Activated CD8-positive, alpha-beta T cell treated with anti-CD3 and anti-CD28 coated beads, Interleukin-2, amount 10 ng/mL, durations not matched to agents 7 days and 5 days (primary cell): ENCODE measurements at places on chromosomes 3 and 15. TPM values are rescaled to one million over a fixed set of nuclear protein-coding genes. Genes with fewer than 3 reads are reported as not detected.

Gene ISLR2
- not detected for total RNA-seq

GRCh38 chr3:50550079-50550736 is 17.3 kb downstream of the C3orf18 start:
- peak; percentile 80 for DNase-seq

DNA sequence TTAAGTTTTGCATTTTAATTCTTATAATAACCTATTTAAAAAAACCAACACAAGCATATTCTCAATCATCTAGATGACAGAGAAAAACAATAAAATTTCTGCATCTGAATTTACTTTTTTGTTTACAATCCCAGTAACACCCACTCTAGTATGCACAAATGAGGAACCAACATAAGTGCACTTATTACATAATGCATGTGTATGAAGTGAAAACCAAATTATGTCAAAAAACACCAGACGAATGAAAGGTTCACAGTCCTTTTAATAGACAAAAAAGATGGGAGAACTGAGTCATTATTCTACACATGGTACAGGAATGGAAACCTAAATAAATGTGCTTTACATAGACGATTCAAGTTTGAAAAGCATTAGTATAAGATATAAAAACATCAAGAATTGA is 91.7 kb downstream of the NR1I2 start:
- DNase-seq, result no peak

- no peak for DNase-seq
These were observed 71.5 kb upstream of the TNIK start for GRCh38 chr3:171531716-171532115.

Gene NXPE3
- total RNA-seq, result 25.7 TPM

Gene LIPH
- total RNA-seq, result not detected

GRCh38 chr3:7536510-7536909 is 675.6 kb downstream of the GRM7 start:
- DNase-seq, result no peak

DNA sequence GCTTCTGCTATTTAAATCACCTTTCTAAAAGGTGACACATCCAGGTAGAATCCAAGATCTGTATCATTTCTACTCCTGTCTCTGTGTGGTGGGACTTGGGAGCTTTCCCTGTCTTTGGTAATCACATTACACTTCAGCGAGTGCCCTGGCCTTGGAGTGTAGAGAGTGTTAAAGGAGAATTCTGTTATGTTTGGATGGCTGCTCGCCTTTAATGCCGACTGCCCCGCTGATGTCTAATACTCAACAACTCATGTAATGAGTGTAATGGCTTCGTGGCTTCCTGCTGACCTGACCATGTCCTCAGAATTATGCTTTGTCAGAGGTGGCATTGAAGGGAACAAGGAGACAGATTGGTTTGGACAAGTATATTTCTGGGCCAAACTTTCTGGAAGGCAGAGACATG is 66.3 kb upstream of the LRTM1 start:
- no peak for DNase-seq

Gene CACNA2D2
- 0.95 TPM for total RNA-seq

DNA sequence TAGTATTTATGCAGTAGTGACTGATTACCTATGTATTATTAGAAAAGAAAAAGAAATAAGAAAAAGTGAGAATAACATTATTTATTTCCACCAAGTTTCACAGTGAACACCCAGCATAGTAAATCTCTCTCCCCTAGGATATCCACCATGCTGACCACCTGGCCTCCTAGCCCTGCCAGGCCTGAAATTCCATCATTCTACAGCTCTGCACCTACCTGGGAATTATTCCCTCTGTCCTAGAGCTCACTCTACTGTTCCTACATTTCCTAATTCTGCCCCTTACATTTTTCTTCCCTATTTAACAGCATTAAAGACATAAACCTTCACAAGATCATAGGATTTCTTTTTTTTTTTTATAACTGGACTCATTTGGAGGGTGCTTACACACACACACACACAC is 525.3 kb upstream of the PPP2R3A start:
- no peak for DNase-seq

Gene ALCAM
- 5.4 TPM for total RNA-seq

DNA sequence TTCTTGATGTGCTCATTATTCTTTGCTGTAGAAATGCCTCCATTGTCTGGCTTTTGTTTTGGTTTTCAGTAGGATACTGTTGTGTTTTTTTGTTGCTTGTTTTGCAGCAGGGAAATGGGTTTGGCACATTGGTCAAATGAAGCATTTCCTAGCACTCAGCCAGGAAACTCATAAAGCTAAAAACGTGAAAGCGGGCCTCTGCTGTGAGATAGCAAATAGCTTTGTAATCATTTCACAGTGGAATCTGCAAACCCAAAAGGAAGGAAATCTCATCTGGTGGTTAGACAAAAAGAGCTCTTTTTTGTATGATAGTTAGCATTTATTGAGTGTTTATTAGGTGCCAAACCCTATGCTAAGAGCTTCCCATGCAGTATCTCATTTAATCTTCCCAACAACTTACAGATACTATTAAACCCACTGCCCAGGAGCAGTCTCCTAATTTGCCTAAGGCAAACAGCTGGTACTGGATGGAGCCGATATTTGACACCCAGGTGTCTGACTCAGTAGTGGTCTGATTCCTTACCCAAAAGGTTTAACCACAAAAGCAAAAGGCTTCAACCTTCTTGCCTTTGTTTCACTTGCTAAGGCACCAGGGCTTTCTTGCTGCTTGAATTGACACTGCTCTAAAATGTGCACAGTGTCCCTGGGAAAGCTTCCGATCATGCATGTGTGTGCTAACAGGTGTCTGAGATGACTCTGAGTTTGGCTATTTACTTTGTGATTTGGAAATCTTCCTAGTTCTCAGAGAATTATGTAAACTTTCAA is 527.9 kb upstream of the MDFIC2 start:
- no peak for DNase-seq

- DNase-seq, result no peak
These were observed 23.0 kb downstream of the TLNRD1 start for GRCh38 chr15:81023483-81024264.

Gene SOX14
- not detected for total RNA-seq

- DNase-seq, result no peak
These were observed 201.9 kb upstream of the STRIT1 start for GRCh38 chr3:155495387-155495786.

Gene TMEM87A
- 33.1 TPM for total RNA-seq

- no peak for DNase-seq
These were observed 31.4 kb downstream of the KCNMB2 start for GRCh38 chr3:178567611-178568010.

DNA sequence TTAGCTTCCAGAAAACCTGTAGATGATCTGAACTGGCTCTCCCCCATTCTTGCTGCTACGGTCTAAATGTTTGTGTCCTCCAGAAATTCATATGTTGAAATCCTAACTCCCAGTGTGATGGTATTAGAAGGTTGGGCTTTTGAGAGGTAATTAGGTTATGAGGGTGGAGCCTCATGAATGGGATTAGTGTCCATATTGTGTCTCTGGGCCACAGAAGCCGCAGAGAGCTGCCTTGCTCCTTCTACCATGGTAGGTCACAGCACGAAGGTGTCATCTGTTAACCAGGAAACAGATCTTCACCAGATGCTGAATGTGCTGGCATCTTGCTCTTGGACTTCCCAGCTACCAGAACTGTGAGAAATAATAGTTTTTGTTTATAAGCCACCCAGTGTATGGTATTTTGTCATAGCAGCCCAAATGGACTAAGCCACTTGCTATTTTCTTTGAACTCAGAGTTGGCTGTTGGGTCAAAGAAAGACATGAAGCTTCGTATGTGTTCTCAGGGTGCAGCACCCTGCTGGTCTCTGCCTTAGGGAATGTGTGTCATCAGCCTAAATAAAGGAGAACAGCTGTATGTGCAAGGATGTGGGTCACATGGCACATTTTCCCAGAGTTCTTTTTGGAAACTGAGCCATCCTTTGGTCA is 317.5 kb upstream of the SLCO3A1 start:
- no peak for DNase-seq

DNA sequence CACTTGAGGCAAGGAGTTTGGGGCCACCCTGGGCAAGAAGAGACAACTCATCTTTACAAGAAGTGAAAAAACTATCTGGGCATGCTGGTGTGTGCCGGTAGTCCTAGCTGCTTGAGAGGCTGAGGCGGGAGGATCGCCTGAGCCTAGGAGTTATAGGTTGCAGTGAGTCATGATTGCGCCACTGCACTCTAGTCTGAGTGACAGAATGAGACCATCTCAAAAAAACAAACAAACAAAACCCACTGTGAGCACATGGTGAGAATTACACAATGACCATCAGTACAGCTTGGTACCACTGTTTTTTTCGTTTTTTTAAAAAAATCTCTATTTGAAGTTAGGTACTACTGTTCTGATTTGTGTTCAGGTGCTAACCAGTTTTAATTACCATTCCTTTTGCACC is 13.6 kb downstream of the VPS39 start:
- no peak for DNase-seq

DNA sequence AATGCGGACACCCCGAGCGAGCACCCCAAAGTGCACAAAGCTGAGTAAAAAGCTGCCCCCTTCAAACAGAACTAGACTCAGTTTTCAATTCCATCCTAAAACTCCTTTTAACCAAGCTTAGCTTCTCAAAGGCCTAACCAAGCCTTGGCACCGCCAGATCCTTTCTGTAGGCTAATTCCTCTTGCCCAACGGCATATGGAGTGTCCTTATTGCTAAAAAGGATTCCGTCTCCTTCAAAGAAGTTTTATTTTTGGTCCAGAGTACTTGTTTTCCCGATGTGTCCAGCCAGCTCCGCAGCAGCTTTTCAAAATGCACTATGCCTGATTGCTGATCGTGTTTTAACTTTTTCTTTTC is 5.3 kb downstream of the BHLHE40 start:
- DNase-seq, result no peak

DNA sequence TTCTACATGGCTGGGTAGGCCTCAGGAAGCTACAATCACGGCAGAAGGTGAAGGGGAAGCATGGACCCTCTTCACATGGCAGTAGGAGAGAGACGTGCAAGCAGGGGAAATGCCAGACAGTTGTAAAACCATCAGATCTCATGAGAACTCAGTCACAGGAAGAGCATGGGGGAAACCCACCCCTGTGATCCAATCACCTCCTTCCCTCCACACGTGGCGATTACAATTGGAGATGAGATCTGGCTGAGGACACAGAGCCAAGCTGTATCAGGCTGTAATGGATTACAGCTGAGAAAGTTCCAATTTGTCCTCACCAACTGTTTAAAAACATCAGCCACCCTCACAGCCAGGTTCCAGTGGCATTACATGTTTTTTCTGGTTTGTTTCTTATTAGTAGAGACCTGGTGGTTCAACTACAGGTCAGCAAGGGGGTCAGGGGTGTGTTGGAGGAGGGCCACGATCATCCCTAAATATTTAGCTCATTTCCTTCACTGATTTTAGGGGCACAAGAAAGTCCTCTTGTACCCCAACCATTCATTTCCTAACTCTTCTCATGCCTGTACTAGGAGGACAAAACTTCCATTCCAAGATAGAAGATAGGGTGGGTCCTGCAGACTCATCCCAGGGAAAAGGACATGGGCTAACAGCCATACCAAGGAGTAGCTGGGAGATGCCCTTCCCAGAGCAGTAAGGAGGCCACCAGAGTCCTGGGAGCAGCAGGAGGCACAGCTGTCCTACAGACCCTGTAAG is 54.4 kb downstream of the ANXA2 start:
- DNase-seq, result no peak

Gene AVEN
- 8.7 TPM for total RNA-seq

- DNase-seq, result no peak
These were observed 109.4 kb upstream of the RAD18 start for GRCh38 chr3:9072667-9073009.

GRCh38 chr3:98784666-98785600 is 21.8 kb downstream of the ST3GAL6 start:
- no peak for DNase-seq

DNA sequence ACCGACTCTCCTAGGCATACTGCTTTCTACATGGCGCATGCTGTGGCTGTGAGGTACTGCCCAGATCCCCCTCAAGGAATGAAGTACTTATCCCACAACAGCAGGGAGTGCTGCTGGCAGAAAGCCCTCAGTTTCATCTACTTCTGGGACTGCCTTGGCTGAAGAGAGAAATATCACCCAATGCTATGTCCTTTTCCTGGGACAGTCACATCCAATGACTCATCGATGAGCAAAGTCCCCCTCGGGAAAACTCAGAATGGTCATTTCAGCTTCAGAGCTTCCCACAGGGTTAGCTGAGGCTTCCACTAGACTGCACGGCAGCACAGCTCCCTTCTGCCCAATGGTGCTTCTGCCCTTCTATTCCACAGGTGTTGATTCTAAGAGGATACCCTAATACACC is 3.6 kb upstream of the NMD3 start:
- DNase-seq, result no peak

DNA sequence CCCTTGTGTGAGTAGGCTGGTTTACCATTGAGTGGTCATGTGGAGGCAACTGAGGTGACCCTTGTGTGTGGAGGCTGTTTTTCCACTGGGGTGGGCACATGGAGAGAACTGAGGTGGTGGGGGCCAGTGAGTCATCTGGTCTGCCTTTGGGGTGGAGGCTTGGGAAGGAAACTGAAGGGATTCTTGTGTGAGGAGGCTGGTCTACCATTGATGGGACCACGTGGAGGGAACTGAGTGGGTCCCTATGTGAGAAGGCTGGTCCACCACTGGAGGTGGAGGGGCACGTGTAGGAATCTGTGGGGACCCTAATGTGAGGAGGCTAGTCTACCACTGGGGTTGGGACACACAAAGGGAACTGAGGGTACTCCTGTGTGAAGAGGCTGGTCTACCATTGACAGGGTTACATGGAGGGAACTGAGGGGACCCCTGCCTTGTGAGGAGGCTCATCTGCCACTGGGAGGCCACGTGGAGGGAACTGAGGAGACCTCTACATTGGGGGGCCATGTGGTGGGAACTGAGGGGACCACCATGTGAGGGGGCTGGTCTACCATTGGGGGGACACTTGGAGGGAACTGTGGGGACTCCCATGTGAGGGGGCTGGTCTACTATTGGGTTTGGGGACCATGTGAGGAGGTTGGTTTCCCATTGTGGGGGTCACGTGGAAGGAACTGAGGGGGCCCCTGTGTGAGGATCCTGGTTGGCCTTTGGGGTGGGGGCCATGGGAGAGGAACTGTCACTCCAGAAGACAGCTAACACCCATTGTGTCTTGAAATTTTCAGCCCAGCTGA is 164.5 kb downstream of the WNT7A start:
- no peak for DNase-seq

DNA sequence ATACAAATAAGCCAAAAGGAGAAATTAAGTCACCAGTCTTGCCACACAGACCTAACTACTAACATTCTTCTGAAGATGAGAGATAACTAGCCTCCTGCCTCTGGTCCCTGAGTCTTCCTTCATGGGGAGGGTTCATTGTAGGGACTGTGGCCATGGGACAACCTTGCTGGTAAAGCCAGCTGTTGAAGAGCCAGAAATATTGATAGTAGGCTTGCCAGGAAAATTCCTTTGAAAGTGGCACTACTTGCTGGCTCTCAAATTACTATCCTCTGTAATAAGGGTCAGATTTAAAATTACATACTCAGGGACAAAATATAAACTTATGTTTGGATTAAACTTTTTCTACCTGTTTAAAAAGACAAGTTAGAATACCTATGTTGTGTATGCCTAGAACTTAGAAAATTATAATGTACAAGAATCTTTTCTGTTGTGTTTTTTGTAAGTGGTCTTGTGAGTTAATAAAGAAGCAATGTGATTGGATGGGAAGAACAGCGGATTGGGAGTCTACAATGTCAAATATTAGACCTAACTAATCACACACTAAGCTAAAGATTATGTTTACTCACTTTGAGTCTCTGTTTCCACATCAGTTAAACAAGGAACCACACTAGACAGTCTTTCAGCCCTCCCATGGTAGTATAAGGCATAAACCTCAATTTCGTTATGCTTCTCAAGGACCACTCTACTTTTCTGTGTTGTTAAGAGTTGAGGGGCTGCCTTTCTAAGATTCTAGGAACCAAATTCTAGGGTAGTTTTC is 60.0 kb upstream of the TRIM71 start:
- no peak for DNase-seq

GRCh38 chr15:50302581-50302980 is 37.1 kb upstream of the HDC start:
- no peak for DNase-seq
